ENCODE measurements at places on chromosomes 11 and 22. TPM values are rescaled to one million over a fixed set of nuclear protein-coding genes. Genes with fewer than 3 reads are reported as not detected.
A peak's percentile ranks its signal among the peaks of the same experiment; 100 is the strongest.

The APOL5 gene
- not detected for total RNA-seq

The CEP126 gene
- total RNA-seq: 11.1 TPM

The GCAT gene
- total RNA-seq: 7.6 TPM

The NDUFA6 gene
- total RNA-seq: 31.9 TPM

The TREH gene
- total RNA-seq: not detected

The MMP12 gene
- total RNA-seq: 0.22 TPM

The OR6T1 gene
- total RNA-seq: not detected

The TRIM49D2 gene
- total RNA-seq: not detected

The GPR83 gene
- total RNA-seq: 0.62 TPM

The DCDC1 gene
- total RNA-seq: 1.2 TPM

The SERPINH1 gene
- 121 TPM for total RNA-seq

The ZFTA gene
- total RNA-seq: 30.2 TPM

GRCh38 chr22:19559324-19559811 lies 35.2 kb upstream of the CLDN5 start:
- no peak for DNase-seq

DNA sequence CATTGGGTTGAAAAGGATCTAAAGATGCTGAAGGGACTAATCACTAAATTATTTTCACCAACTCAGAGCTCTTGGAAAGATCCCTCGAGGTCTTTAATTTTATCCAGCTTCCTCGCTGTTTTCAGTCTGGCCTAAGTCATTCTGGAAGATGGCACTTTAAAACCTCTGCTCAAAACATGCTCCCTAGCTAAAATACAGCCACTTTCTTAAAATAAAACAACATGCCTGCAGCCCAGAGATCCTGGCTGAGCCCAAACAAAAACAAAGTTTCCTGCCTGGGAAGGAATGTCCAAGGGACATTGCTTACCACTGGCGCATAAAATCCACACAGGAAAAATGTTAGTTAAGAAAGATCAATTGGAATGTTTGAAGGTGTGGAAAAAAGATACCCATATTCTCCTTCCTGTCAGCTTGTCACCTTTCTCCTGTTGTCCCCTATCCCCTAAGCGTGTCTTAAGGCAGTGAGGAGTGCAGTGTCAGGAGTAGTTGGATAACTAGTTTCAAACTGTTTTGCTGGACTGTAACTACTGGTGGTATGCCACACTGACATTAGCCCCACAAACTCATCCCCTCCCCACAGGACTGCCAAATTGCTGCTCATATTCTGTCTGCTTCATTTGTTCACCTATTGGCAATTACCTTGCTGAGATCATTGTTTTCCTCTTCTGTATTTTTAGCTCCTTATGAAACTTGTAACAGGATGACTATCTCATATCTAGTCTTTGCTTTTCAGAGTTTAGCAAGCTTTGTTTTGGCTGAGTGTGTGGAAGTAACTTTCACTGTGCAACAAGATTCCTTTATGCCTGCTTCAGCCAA lies 108.3 kb upstream of the SESN3 start:
- no peak for DNase-seq

- DNase-seq: no peak
Measured at GRCh38 chr11:34318111-34319037, 39.4 kb downstream of the ABTB2 start.

GRCh38 chr11:15638386-15638787 lies 523.7 kb downstream of the INSC start:
- DNase-seq: no peak

DNA sequence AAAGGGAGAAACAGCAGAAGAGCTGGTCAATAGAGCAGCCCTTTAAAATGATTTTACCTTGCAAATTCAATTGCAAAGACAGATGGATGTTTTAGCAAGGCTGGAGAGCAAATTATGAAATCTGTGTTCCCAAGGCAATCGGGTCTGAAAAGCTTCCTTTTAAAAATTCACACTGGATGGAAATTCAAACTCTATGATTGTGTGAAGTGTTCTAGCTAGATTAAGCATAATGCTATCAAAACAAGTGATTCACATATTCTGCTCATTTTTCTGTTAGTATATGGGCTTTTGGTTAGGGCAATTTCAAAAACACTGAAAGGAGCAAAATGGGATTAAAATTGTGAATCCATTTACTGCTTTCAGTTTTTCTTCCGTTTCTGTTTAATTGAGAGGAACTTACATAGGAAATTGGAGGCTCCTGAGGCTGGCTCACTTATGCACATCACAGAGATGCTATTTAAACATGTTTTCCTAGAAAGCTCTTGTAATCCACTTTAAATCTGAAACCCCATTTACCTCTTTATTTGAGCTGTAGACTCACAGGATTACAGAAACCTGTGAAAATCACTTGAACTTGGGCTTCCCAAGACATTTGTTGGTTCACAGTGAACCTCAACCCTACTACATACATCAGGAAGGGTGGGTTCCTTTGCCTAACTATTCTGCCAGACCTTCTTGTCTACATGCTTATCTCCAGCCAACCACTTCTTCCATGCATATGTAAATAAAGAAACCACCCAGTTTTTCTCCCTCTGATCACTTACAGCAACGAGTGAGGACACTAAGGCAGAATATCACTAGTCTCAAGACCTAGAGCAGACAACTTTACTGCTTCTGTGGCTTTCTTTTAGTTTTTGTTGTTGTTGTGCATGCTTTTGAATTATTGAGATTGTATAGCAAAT lies 201.9 kb upstream of the PITPNB start:
- no peak for DNase-seq

- DNase-seq: no peak
Measured at GRCh38 chr11:108216988-108217387, 5.5 kb downstream of the NPAT start.

GRCh38 chr22:42066126-42066761 lies 4.4 kb downstream of the NAGA start:
- DNase-seq: peak; percentile 53

DNA sequence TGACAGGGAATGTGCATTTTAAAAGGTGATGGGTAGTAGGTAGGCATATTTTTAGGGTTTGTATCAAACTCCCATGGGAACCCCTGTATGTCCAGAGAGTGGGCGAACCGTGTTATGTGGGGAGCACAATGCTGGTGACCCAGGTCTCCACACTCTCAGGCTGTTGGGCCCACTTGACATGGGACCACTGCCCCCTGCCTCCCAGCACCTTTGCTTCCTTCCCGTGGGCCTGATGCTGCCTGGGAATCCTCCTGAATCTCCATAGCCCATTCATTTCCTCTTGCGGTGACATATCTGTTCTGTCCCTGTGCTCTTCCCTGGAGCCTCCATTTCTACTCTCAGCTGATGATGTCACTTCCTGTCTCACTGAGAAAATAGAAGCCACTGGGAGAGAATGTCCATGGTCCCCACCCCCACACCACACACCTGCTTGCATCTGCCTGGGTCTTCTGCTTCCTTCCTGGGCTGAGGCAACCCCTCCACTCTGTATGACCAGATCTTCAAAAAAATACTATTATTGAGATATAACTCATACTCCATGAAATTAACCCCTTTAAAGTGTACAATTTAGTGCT lies 55.8 kb upstream of the THY1 start:
- DNase-seq: no peak

GRCh38 chr22:35688913-35689675 lies 28.6 kb upstream of the APOL5 start:
- DNase-seq: no peak

DNA sequence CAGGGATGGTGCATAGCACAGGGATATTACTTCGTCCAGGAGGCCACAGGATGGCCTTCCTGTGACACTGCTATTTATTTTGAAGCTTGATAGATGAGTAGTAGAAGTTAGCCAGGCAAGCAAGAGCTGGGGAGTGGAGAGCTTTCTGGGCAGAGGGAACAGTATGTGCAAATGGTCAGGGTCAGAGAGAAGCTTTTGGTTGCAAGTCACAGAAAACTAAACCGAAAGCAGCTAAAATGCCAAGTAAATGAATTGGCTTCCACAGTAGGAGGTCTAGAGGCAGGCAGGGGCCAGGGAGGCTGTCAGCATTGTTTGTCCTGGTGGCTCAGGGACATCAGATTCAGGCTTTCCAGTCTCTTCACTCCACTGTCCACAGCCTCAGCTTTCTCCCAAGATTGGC lies 247.5 kb downstream of the GRIK4 start:
- DNase-seq: no peak

DNA sequence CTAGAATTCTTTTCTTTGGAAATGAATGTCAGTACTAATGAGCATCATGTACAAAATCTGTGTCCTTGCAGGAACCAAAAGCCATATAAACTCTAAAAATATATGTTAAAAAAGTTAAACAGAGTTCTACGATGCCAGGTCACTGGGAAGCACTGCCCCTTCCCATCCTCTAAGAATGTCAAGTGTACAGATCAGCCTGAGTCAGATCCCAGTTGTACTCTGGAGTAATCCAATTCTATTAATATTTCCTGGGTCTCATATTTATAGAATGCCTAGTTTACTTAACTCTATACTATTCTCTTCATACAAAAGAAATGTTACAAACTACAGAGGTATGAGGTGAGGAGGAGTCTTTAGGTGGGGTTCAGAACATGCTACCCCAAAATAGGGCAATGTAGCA lies 460.1 kb downstream of the DLG2 start:
- no peak for DNase-seq

GRCh38 chr11:85732965-85733364 lies 47.0 kb upstream of the CCDC89 start:
- no peak for DNase-seq

- no peak for DNase-seq
Measured at GRCh38 chr11:108559340-108559739, 34.2 kb downstream of the EXPH5 start.

- DNase-seq: no peak
Measured at GRCh38 chr11:82398300-82398815, 335.3 kb downstream of the FAM181B start.

- DNase-seq: no peak
Measured at GRCh38 chr11:112485280-112485679, 224.6 kb upstream of the PLET1 start.

- no peak for DNase-seq
Measured at GRCh38 chr11:101456812-101457211, 127.0 kb downstream of the TRPC6 start.

- DNase-seq: peak; percentile 14
Measured at GRCh38 chr11:69227271-69227670, 66.7 kb upstream of the MYEOV start.

DNA sequence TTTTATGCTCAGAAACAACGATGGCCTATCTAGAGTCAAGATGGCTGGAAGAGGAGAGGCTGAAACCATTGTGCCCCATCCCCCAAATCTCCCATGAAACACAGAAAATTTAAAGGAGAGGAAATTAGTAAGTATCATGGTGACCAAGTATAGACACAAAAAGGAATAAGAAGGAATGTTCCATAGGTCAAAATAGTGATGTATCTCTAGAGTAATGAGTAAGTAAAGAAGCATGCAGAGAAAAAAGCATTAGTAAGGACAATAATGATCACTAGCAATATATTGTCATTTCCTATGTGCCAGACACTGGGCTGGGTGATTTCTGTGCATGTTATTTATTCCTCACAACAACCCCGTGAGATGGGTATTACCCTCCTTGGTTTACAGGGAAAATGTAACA lies 2.6 kb upstream of the SLC22A24 start:
- no peak for DNase-seq

DNA sequence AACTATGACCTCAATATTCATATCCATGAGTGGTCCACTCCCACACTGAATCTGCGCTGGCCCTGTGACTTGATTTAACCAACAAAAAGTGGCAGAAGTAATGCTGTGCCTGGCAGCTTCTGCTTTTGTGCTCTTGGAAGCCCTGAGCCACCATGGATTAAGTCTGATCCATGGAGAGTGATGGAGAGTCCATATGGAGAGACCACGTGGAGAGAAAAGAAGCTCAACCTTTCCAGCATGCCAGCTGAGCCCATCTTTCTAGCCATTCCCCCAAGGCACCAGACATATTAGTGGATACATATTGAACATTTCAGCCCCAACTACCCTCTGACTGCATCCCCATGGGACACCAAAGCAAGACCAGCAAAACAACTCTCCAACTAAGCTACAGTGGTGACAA lies 16.0 kb downstream of the LRRC55 start:
- no peak for DNase-seq

DNA sequence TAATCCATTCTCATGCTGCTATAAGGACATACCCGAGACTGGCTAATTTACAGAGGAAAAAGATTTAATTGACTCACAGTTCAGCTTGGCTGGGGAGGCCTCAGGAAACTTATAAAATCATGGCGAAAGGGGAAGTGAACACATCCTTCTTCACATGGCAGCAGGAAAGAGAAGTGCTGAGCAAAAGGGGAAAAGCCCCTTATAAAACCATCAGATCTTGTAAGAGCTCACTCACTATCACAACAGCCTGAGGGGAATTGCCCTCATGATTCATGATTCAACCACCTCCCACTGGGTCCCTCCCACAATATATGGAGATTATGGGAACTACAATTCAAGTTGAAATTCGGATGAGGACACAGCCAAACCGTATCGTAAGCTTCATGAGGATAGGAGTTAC lies 3.8 kb upstream of the CYB5R2 start:
- no peak for DNase-seq

GRCh38 chr11:87114093-87114492 lies 76.4 kb downstream of the TMEM135 start:
- no peak for DNase-seq

DNA sequence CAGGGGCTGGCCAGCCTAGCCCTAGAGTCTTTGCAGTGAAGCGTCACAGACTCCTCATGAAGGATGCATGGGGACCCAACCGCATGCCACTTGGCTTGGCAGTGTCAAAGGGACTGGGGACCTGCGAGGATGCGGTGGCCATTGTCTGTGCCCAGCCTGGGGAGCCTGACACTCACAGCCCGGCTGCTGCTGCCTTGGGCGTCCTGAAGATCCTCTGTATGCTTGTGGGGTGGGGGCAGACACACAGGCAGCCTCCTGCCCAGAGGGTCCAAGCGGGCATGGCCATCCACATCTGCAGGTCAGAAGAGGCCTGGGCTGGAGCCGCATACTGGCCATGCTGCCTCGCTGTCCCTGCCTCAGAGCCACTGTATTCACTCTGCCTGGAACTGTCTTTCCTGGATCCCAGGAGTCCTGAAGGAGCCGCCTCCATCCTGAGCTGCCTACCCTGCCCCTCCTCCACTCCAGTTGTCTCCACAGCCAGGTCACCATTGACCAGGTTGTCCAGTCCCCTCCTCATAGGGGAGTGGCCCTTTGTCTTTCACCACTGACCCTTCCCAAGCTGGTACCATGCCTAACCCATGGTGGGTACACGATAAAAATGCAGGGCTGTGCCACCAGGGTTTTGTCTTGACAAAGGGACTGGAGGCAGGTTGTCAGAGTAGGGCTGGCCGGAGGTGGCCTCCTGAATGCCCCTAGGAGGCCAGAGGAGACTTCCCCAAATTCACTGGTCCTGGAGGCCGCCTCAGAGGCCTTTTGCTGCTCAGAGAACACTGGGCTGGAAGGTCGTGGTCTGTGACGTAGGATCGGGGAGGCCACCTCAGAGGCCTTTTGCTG lies 107.0 kb downstream of the KCNQ1OT1 start:
- DNase-seq: peak; percentile 39

DNA sequence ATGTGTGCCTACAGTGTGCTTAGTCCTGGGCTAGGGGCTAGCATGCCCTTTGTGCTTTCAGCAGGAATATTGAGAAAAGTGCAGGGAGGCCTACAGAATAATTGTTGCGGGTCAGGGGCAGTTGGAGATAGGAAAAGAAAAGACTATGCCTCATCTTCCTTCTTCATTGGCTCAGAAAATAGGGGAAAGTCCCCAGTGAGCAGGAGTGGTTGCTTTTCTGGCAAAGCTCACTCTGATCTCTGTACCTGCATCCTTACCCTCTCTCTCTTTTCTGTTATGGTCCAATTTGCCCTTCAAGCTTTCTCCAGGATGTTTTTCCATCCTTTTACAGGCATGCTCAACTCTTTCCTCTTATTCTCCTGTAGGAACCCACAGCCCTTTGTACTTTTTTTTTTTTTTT lies 29.5 kb upstream of the RRM1 start:
- DNase-seq: no peak

GRCh38 chr11:2767801-2768200 lies 68.0 kb upstream of the KCNQ1OT1 start:
- no peak for DNase-seq
